ENCODE measurements at places on chromosomes 6 and 20.

- no peak for DNase-seq
Observed at GRCh38 chr6:2732503-2733089, 18.1 kb downstream of the MYLK4 start.

DNA sequence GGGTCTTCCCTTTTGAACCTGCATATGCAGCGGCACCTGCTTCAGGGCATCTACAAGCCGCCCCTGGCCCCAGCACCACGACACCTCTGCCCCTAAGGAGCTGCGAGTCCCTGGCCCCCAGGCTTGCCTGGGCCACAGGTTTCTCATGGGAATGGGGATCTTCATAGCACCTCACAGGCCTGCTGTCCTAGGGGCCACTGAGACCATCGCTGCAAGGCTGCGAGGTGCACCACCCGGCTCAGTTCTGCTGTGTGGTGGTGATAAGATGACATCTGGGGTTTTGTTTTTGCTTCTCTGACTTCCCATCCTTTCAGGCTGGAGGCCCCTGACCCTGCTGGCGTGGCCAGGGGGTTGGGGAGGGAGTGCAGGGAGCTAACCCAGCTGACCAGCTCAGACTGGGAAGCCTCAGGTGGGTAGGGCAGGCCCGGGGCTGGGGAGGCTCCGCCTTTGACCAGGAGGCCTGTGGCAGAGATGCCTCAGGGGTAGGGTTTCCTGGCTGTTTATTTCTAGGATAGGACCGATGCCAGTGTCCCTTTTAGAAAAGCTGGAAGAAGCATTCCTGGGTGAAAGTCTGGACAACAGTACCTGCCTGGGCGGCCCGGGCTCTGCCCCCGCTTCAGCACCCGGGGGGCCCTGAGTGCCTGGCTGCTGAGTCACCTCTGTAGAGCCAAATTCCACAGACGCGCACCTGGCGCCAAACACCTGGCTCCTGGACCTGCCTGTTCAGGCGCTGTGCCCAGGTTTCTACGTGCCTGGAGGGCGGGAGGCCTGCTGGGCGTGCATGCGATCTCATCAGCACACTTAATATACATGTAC is 264.7 kb downstream of the DLL1 start:
- DNase-seq: no peak

DNA sequence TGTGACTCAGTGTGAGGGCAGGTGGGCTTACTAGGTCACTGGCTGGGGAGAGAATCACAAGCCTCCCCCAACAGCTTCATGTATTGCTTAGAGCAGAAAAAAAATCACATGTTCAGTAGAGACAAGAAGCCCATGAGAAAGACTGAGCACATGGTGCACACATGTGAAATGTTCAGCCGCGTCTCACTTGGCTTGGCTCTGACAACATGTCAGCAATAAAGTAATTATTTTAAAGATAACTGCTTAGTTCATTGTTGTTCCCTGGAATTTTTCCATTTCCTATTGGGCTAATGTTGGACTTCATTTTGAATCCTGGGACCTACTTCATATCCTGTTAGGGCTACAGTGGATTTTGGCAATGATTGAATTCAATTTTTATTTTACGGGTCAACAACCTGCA is 222.6 kb downstream of the C6orf118 start:
- DNase-seq: no peak

DNA sequence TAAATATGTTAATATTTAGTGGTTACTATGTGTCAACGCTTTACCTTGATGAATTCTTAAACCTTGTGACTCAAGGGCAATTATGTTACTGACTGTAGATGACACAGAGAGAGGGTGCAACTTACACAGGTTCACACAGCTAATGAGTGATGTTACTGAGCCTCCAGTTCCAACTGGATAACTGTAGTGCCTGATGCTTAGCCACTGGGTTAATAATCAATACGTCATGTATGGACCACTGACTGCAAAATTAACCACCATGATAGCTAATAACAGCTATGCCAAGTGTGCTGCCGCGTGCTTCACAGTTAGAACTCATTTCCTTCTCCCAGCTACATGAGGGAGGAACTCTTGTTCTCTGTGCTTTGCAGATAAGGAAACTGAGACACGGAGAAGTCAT is 45.4 kb downstream of the SIRPA start:
- no peak for DNase-seq

GRCh38 chr20:4439461-4439860 is 282.2 kb upstream of the PRND start:
- no peak for DNase-seq

GRCh38 chr6:106063448-106063850 is 22.7 kb upstream of the PRDM1 start:
- DNase-seq: no peak

GRCh38 chr6:21678990-21679389 is 85.4 kb downstream of the SOX4 start:
- no peak for DNase-seq

DNA sequence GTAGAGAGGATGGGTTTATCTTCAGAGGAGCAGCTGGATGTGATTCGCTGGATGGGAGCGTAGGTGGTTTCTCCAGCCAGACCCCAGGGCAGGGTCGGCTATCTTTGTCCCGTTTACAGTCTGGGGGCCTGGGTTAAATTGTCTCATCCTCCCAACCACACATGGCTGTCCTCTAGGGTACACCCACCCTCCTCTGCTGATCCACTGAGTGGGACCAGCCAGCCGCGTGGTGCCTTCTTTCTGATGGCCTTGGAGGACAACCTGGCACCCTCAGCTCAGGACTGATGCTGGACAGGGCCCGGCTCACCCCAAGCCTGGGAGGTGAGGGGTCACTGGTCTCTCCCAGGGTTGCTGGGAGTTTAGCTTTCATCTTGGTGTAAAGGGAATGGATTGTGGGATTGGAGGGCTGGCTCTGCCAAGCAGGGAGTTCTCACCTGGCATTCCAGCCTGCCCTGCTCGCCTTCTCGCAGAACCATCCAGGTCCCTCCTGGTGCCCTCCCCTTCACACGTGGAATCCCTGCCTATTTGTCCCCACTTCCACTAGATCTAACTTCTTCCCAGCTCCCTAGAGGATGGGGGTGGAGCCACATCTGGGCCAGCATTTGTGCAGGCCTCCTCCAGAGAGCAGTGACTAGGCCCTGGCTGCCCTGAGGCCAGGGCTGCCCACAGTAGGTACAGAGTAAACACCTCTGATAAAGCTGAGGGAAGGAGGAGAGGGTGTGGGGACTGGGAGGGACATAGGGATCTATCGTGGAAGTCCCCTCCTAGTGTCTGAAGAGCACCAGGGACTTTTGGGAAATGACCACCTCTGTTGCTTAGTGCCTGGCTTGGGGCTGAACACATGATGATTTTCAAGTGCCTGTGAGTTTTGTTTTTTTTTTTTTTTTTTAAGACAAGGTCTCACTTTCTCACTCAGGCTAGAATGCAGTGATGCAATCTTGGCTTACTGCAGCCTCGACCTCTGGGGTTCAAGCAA is 1.6 kb downstream of the ITPR3 start:
- no peak for DNase-seq

GRCh38 chr6:95574811-95575210 is 2.5 kb upstream of the MANEA start:
- no peak for DNase-seq

GRCh38 chr6:111864138-111865048 is 8.9 kb downstream of the FYN start:
- DNase-seq: no peak

- no peak for DNase-seq
Observed at GRCh38 chr6:35049900-35050756, 91.0 kb downstream of the TCP11 start.

GRCh38 chr6:131660195-131660594 is 23.1 kb downstream of the ENPP3 start:
- DNase-seq: no peak

DNA sequence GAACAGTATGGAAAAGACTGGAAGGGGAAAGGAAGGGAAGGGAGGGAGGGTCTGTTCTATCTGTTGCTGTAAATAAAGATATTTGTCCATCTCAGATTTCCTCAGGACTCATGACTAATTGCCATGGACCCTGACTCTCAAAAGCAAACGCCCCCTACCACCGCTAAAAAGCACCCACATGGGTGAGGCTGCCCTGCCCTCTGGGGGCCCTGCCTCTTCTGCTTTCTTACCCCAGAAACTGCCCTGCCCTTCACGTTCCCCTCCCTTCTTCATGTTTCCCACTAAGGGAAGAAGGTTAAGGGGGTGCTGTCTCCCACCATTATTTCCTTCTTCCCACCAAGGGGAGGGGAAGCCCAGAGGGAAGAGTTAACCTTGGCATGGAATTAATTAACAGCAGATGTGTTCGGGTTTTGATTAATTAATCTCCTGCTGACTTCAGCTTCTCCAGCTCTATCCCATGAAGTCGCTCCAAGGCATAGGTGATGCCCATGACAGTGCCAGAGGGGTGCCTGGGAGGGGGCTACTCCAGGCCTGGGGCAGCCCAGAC is 16.0 kb downstream of the MDFI start:
- DNase-seq: no peak

Data from stimulated activated CD4-positive, alpha-beta T cell treated with anti-CD3 and anti-CD28 coated beads, Interleukin-4, amount 100 ng/mL, for 1 hour (primary cell).